ENCODE measurements at places on chromosomes 1 and 21. TPM values are rescaled to one million over a fixed set of nuclear protein-coding genes. Genes with fewer than 3 reads are reported as not detected.

Gene MXRA8
- total RNA-seq, result 24.0 TPM

- no peak overlapping the region for H3K27ac ChIP-seq
- no peaks in the 10 kb centered on the region for H3K27me3 ChIP-seq
- DNase-seq, result peak; percentile 27
- peaks cover 16% of the 10 kb centered on the region for H3K36me3 ChIP-seq
These were observed 12.0 kb downstream of the ALDH9A1 start for GRCh38 chr1:165686121-165686970.

- H3K4me3 ChIP-seq, result no peak overlapping the region
- H3K27ac ChIP-seq, result no peak overlapping the region
- no peaks in the 10 kb centered on the region for H3K4me1 ChIP-seq
- H3K36me3 ChIP-seq, result peaks cover 14% of the 10 kb centered on the region
These were observed 30.6 kb downstream of the GNAI3 start for GRCh38 chr1:109578947-109579443.

DNA sequence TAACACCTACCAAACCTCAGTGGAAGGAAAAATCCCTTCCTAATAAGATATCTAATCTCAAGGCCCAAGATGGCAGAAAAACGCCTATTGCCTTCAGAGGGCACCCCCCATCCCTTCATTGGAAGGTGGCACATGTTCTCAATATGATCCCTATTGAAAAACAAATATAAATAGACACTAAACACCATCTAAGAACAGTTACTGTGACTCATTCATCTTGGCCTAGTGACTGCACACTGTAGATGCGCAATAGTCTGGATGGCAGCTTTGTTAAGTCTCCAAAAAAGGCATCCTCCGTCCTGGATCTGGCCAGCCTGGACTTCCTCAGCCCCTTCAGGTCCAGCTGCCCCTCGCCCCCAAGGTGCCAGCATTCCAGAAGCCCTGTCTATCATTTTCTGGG is 121.9 kb downstream of the CAPN8 start:
- H3K27me3 ChIP-seq, result no peaks in the 10 kb centered on the region
- H3K4me1 ChIP-seq, result no peaks in the 10 kb centered on the region
- H3K27ac ChIP-seq, result no peak overlapping the region
- no peak for DNase-seq
- no peaks in the 10 kb centered on the region for H3K36me3 ChIP-seq

- DNase-seq, result no peak
- no peak overlapping the region for H3K4me3 ChIP-seq
- no peak overlapping the region for H3K27ac ChIP-seq
- H3K27me3 ChIP-seq, result no peaks in the 10 kb centered on the region
- no peaks in the 10 kb centered on the region for H3K36me3 ChIP-seq
These were observed 12.4 kb downstream of the LAMC2 start for GRCh38 chr1:183198463-183198862.

DNA sequence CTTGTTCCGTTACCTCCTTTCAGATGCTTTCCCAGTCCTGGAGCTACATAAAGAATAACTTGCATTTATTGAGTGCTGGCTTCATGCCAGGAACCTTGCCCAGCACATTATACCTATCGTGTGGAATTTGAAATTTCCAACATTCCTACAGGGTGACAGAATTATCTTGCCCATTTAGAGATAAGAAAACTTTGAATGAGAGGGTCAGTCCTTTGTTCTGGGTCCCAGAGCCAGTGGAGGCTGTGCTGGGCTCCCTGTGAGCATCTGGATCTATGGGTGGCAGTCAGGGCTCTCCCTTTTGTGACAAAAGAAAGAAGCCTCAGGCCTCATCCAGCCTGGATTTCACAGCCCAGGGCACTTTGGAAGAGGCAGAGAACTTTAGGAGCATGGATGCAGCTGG is 3.2 kb downstream of the GSTM4 start:
- H3K4me3 ChIP-seq, result no peak overlapping the region
- H3K4me1 ChIP-seq, result peaks cover 3% of the 10 kb centered on the region
- peaks cover 15% of the 10 kb centered on the region for H3K27me3 ChIP-seq
- no peak overlapping the region for H3K27ac ChIP-seq

DNA sequence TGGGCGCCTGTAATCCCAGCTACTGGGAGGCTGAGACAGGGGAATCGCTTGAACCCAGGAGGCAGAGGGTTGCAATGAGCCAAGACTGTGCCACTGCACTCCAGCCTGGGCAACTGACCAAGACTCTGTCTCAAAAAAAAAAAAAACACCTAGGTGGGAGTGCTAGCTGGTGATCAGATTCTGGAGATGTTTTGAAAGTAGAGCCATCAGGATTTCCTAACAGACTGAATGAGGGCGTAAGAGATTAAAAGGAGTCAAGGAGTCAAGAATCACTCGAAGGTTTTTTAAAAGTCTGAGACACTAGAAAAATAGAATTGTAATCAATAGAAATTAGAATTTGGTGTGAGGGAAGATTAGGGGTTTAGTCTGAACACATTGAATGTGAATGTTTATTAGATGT is 73.8 kb downstream of the HSF2BP start:
- H3K4me1 ChIP-seq, result peaks cover 10% of the 10 kb centered on the region
- no peak for DNase-seq
- H3K36me3 ChIP-seq, result no peaks in the 10 kb centered on the region
- no peaks in the 10 kb centered on the region for H3K27me3 ChIP-seq

DNA sequence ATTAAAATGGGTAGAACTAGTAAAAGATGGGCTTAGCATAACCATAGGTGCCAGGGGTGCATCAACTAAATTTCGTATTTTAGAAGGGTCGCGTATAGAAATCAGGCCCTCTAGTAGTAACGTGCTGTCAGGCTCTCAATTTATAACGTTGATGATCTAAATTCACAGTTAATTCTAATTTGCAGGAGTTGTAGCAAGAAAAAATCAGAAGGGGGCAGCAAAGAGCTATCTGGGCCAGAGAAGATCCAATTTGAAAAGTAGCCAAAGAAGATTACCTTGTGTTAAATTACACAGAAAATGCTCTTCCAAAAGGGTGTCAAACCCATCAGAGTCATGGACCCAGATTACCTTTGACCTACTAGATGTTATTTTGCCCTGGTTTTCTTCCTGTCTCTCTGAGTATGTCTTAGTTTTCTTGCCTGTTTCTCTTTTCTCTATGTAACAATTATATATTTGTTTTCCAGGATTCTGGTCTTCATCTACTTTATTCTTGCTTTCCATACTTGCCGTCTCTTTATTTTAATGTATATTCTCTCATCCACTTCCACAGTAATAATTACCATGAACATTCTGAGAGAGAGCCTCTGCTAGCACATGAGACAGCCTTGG is 1030.9 kb downstream of the AMY1C start:
- H3K27ac ChIP-seq, result no peak overlapping the region
- H3K4me3 ChIP-seq, result no peak overlapping the region
- peak; percentile 50 for DNase-seq
- H3K36me3 ChIP-seq, result no peaks in the 10 kb centered on the region
- no peaks in the 10 kb centered on the region for H3K4me1 ChIP-seq

Gene C2CD4D
- not detected for total RNA-seq

GRCh38 chr1:185627171-185627570 is 107.0 kb upstream of the HMCN1 start:
- H3K27ac ChIP-seq, result no peak overlapping the region
- H3K4me3 ChIP-seq, result no peak overlapping the region
- H3K27me3 ChIP-seq, result no peaks in the 10 kb centered on the region
- no peaks in the 10 kb centered on the region for H3K4me1 ChIP-seq
- H3K36me3 ChIP-seq, result no peaks in the 10 kb centered on the region
- no peak for DNase-seq

Gene CDK18
- 25.5 TPM for total RNA-seq

Gene TAF13
- total RNA-seq, result 26.9 TPM

GRCh38 chr1:8351693-8352470 is 34.0 kb downstream of the SLC45A1 start:
- H3K27ac ChIP-seq, result peak overlapping the region; percentile 70
- no peak overlapping the region for H3K4me3 ChIP-seq
- no peaks in the 10 kb centered on the region for H3K4me1 ChIP-seq
- no peaks in the 10 kb centered on the region for H3K27me3 ChIP-seq

DNA sequence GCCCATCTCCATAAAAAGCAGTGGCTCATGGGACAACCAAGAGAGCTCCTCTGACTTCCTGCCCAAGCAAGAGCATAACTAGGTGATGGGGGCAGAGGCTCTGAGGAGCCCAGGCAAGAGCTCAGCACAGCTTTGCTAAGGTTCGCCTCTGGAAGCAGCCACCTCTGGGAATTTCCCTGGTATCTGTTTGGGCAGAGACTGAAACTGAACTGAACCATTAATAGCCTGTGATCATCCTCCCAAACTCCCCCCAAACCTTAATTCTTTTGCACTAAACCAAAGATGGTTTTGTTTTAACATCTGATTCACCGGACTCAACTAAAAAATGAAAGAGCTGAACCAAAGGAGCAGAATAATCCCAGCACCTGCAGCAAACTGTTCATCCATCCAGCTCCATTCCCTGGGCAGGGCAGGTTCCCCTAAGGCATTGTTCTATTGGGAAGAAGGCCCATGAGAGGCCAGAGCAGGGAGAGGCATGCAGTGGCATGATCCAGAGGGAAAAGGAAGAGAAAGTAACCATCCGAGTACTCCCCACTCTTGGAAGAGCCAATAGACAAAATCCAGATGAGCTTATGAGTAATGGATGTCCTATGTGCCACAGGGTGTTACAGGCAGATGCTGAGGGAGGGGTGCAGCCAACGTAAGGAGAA is 77.8 kb upstream of the KAZN start:
- no peaks in the 10 kb centered on the region for H3K27me3 ChIP-seq
- H3K4me1 ChIP-seq, result no peaks in the 10 kb centered on the region
- DNase-seq, result no peak
- H3K4me3 ChIP-seq, result no peak overlapping the region
- no peaks in the 10 kb centered on the region for H3K36me3 ChIP-seq
- no peak overlapping the region for H3K27ac ChIP-seq

Gene TMEM51
- 5.2 TPM for total RNA-seq

All from neural progenitor cell (in vitro differentiated cells).